ENCODE measurements at places on chromosomes 4 and X.
A peak's percentile ranks its signal among the peaks of the same experiment; 100 is the strongest.

- DNase-seq, result no peak
Measured at GRCh38 chr4:176043838-176044588, 21.6 kb upstream of the WDR17 start.

DNA sequence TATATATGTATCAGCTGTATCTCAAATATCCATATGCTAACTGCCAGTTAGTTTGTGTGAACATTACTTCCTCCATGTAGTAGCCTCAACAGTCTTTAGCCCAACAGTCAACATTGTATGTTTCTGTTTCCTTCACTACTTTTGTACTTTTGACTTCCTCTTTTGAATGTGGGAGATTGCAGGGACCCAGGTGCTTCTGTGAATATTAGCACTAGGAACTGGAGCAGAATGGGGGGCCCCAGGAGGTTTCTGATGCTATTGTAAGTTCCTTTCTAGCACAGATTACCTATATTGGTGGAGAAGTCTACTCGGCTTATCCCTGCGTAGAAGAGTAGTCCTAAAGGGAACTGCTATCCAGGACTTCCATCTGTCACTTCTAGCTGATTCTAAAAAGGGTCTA, 2.3 kb downstream of the PLAC8 start:
- peak; percentile 74 for DNase-seq

DNA sequence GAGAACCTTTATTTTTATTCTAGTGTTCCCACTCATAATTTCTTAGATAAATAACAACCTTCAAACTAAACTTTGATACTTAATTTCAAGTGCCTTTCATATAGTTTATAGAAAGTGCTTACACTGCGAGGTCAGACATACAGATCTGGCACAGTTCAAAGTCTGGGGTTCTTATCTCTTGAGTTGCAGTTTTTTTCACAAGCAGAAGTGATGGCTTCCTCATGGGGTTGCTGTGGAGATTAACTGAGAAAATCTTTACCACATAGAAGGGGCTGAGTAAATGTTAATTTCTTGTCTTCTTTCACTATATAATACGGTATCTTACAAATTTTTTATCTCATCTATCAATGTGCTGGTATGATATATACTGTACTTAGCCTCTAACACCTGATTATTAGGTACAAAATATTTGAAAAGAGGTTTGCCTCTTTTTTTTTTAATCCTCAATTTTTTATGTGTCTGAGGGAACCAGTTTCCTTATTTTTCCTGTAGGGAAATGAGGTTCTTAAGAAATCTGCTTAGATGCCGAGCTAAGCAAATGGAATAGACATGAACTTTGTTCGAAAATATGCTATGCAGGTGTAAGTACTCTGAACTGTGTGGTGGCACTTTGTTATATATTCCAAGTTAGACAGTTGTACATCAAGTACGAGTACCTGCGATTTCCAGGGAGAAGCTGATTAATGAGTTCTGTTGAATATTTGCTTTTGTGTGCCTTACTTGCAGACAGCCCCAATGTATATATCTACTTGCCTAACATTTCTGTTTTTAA, 3.3 kb downstream of the ING2 start:
- no peak for DNase-seq

- DNase-seq, result no peak
Measured at GRCh38 chr4:2623442-2623841, 87.0 kb downstream of the FAM193A start.

GRCh38 chr4:119854364-119854763, 212.3 kb downstream of the MAD2L1 start:
- no peak for DNase-seq

DNA sequence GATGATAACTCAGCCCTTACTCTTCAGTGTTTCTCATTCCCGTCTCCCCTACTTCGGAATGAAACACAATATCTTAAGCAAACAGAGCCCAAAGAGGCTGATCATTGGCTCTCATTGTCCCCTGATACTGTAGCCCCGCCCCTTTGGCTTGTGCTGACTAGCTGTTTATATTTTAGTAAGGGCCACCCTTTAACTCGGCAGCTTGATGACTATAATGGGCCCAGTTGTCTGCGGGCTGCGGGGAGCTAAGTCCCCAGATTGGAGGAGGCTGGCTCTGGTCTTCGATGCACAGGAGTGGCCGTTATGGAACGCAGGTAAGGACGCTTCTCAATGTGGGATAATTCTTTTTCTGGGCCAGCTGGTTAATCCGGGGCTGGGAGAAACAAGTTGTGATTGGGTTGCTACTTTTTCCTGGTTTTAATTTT, at the start of gene TRIM2:
TSS of gene TRIM2 (plus strand) at position 197 of the 425 bp plus-strand sequence. CDS start at position 285, 88 bp downstream.
- DNase-seq, result no peak

- no peak for DNase-seq
Measured at GRCh38 chr4:7581477-7581876, 146.7 kb upstream of the PSAPL1 start.

DNA sequence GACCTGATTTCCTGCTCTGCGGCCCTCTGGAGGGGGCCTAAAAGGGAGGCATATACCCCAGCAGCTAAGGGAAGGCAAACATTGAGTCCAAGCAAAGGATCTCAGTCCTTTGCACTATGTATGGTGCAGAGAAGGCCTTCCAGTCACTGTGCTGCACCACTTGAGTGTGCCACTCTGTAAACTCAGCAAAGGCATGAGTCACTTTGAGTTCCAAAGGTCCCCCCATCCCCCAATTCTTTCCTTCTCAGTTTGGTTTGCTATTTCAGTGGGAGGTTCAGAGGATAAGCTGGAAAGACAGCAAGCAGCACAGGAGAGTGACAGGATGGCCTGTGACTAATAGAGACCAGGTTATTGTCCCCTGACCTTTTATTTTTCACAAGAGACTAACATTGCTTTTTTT, 131.3 kb downstream of the FHDC1 start:
- DNase-seq, result no peak

DNA sequence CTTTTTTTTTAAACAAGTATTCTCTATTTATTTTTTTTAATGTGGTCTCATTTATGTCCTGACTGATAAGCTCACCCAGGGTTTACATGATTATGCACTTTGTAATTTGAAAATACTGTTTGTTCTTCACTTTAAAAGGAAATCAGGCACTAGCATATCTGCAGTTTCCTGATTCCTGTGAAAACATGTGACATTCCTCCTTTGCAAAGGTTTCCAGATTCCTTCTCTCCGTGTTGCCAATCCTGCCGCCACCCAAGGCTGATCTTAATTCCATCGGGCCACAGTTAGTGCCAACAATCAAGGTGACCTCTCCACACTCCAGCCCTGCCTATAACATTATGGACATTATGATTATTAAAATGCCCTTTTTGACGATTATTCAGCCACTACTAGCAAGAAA, 225.4 kb downstream of the PCDH7 start:
- no peak for DNase-seq

- DNase-seq, result no peak
Measured at GRCh38 chr4:123325241-123325681, 71.3 kb upstream of the SPRY1 start.

DNA sequence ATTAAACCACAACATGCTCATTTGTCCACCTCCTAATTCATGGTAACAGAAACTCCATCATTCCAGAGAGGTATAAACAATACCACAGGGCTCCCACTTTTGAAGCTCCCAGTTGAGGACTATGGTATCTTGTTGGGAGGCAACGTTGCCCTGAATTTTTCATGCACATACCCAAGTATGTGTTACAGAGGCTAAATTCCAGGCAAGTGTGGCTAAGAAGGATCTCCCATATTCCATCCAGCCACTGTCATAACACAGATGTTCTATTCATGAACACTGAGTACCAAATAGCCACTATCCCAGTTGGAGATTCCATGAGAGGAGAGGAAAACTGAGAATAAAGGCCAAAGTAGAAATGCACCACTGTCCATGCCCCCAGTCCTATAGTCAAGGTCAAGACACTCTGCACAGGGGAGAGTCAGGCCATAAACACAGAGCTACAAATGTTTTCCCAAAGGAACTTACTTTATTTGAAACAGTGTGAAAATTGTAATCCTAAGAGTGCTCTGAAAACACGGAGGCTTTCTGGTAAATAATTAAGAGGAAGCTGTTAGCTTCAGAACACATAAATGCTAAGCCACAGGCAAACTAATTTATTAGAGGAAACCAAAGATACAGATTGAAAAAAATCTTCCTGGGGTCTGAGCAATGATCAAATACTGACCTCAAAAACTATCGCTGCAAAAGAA, 42.4 kb upstream of the TMPRSS11B start:
- no peak for DNase-seq

- no peak for DNase-seq
Measured at GRCh38 chr4:95450294-95450693, 98.5 kb downstream of the UNC5C start.

Data from KG1 (cell line).